Caco-2 (cell line): ENCODE measurements at places on chromosomes 2 and 18.
A peak's percentile ranks its signal among the peaks of the same experiment; 100 is the strongest.

GRCh38 chr18:54284981-54285785, 15.9 kb downstream of the POLI start:
- no peak for DNase-seq

GRCh38 chr18:74251297-74252038, 40.3 kb downstream of the CYB5A start:
- DNase-seq = peak; percentile 7

GRCh38 chr18:48065601-48065995, 135.1 kb upstream of the SMAD2 start:
- DNase-seq = no peak

- no peak for DNase-seq
Observed at GRCh38 chr2:27131429-27131828, 3.0 kb downstream of the PREB start.

DNA sequence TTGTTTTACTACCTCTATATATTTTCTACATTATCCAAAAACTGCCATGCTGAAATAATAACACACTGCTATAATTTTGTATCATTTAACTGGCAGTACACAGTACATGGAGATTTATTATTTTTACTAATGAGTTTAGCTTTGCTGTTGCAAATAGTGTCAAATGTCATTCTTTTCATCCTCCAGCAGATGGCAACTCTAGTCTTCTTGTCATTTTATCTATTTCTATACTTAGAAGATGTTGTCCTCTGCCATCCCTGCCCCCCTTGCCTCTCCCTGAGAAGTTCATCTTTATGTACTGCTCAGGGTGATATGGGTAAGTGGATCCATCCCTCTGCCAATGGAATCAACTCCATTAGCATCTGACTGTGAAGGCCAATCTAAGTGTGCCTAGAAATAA, 21.7 kb upstream of the LRRTM1 start:
- DNase-seq = peak; percentile 3

DNA sequence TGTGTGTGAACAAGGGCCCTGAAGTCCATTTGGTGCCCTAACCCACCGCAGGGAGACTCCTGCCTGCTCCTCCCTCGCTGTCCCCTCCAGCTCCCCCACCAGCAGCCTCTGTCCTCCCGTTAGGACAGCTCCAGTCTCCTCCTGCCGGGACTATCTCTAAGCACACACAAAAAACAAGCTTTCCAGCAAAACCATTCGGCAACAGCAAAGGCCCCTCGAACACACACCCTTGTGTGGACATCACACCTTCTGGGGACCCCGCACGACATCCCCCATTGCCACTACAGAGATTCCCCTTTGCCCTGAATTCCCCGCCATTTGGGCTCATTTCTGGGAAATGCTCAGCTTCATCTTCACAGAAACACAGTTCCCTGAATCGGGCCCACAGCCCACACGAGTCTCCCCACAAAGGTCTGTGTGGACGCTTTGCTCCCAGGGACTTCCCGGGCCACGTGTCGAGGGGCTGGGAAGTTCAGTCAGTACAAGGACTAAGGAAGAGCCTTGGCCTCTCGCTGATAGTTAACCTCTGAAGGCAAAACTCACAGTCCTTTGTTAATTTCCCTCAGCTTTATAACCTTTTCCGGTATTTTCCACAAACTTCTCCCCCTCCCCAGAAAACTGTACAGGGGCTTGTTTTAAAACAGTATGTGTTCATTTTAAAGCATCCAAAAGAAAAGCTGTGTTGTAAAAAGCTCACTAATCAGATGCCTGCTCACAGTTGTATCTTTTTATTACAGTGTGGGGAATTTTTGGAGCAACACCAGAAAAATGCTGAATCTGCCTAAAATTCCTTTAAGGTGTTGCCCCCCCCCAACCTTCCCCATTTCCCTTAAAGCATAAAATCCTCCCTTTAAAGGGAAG, 25.9 kb downstream of the SMAD7 start:
- no peak for DNase-seq

GRCh38 chr2:108594132-108594981, 60.1 kb downstream of the LIMS1 start:
- no peak for DNase-seq

- peak; percentile 25 for DNase-seq
Observed at GRCh38 chr2:117832905-117833613, 18.6 kb downstream of the DDX18 start.

GRCh38 chr2:161324876-161325275, 16.7 kb downstream of the PSMD14 start:
- DNase-seq = no peak

GRCh38 chr2:242001853-242002252, 132.3 kb downstream of the RTP5 start:
- DNase-seq = no peak

DNA sequence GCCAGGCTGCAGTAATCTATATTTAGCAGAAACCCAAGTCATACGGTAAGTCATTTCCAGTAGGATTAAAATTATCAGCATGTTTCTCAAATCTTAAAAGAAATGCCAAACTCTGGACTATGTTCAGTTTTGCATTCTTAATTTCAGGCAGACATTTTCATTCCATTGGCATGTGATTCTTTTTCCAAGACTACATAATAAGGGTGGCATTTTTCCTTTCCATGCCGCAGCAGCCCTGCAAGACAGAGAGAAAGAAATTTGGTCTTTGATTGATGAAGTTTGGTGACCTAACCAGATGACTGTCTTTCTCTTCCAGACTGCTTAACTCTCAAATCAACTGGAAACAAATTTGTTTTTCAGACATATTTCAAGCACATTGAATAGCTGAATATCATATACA, 118.1 kb downstream of the FHOD3 start:
- DNase-seq = no peak

- no peak for DNase-seq
Observed at GRCh38 chr2:117972476-117973123, 41.3 kb downstream of the CCDC93 start.
